ENCODE measurements at places on chromosomes 7 and 10.

GRCh38 chr10:66822801-66823200, 103.0 kb upstream of the LRRTM3 start:
- DNase-seq: no peak

DNA sequence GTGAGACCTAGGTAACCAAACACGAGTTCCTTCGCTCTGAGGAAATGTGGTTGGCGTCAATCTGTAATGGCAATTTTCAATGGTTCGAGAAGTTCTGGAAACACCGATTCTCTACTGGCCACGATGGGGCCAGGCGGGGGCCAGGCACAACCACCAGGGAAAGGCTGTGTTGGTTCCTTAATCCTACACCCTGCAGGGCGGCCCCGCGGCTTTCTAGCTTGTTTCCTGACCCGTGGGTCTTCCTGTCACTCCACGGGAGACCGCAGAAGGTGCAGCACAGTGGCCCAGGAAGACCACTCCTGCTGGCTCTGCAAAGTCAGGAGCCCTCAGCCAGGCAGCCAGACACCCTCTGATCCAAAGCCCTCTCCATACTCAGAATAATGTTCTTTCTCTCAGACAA, 113.4 kb downstream of the FGFR2 start:
- no peak for DNase-seq

GRCh38 chr10:33542752-33543505, 208.5 kb upstream of the NRP1 start:
- no peak for DNase-seq

DNA sequence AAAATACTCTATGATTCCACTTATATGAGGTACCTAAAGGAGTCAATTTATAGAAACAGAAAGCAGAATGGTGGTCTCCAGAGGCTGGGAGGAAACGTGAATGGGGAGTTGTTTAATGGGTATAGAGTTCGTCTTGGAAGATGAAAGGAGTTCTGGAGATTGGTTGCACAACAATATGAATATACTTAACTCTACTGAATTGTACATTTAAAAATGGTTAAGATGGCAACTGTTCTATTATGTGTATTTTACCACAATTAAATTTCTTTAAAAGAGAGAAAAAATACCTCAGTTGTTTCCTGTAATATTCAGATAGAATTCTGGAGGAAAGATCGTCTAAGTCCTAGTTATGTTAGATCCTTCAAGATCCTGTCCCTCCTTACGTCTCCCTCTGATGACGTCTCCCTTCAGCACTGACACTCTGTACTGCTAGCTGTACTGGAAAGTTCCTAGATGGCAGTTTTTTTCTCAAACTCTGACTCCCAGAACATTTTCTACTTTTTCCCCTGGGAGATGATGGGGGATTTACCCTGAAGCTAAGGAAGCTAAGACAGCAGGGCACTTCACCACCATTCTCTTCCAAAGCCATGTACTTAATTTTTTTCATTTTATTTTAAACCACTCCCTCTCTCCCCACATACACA, 53.2 kb upstream of the CAV2 start:
- no peak for DNase-seq

GRCh38 chr10:71580415-71580814, 139.2 kb downstream of the C10orf105 start:
- DNase-seq: no peak

GRCh38 chr10:120039046-120039445, 146.5 kb downstream of the SEC23IP start:
- no peak for DNase-seq

- DNase-seq: no peak
Observed at GRCh38 chr10:76251841-76252671, 820.6 kb downstream of the LRMDA start.

DNA sequence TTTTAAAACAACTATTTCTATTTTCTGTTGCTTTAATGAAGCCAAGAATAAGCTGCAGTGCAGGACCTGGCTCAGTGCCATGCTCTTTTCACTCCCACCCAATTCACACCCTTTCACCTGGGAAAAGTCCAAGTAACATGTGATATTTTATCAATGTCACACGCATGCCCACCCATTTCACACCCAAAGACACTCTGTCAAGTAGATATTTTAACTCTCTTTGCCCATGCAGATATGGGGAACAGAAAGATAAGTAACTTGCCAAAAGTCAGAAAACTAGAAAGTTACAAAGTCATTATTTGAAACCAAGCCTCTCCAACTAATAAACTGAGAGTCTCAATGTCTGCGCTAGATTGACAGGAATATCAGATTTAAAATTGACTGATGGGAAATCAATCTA, 706.7 kb upstream of the PHF14 start:
- DNase-seq: no peak

DNA sequence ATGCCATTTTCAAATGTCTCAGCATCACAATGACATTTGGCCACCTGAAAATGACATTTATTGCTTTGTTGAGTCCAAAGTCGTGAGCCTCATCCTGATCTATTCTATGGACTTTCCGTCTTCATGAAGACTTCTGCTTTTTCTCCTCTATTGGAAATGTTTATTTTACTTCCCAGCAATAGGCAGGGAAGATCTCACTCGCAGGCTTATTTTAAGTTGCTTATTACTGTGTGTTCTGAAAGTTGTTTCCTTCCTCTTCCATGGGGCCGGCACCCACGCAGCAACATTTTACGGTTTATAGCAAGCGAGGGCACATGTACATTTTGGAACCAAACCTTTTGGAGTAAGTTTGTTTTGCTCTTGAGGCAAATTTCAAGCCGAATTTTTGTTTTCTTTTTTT, 221.0 kb upstream of the KLF6 start:
- no peak for DNase-seq

GRCh38 chr10:100713049-100713858, 32.1 kb upstream of the PAX2 start:
- no peak for DNase-seq

- DNase-seq: no peak
Observed at GRCh38 chr7:155057076-155057475, 13.0 kb upstream of the HTR5A start.

DNA sequence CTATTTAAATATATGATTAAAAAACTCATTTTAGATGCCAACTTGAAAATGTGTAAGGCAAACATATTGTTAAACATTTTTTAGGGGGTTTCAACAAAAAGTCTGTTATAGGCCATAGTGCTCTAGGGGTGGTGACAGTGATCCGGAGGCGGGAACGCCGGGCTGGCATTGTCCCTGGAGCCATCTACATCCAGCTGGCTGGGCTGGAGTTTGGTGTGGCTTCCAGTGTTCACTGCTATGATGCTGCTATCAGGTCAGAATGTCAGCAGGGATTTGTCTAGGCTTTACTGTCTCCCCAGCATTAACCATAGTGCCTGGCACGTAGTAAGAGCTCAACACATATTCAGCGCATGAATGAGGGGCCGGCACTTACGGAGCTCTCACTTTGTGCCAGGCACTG, 1.9 kb upstream of the SLC18A2 start:
- no peak for DNase-seq

DNA sequence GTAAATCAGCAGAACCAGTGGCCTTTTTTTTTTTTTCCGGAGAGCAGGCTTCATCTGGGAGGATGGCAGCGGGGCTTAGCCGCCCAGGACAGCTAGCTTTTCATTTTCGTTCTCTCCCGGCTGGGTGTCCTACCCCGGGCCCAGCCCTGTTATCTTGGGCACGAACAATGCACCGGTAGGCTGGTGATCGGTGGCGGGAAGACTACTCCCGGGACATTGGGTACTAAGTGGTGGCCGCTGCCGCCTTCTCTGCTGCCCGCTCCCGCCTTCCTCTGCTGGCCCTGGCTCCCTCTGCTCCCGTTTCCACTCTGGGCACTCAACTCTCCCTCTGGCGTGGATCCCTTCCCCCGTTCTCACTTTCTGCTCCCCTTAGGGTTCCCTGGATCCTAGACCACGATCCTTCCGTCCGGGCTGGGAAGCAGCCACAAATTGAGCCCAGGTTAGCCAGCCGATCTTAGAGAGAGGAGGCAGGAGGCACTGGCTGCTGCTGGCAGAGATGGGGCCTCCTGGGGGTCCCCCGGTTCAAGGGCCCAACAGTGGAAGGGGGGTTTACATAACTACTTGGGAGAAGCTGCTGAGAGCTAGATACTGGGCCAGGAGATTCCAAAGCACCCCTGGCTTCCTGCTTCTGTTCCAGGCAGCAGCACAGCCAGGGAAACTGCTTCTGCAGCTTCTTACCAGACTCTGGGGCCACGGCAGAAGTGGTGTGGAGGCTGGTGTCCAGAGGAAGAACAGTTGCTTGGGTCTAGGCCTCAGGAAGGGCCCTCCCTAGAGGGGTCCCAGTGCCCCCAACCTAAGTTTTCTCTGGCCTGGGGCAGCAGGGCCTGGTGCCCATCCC, 1.8 kb downstream of the TLX1 start:
- no peak for DNase-seq

DNA sequence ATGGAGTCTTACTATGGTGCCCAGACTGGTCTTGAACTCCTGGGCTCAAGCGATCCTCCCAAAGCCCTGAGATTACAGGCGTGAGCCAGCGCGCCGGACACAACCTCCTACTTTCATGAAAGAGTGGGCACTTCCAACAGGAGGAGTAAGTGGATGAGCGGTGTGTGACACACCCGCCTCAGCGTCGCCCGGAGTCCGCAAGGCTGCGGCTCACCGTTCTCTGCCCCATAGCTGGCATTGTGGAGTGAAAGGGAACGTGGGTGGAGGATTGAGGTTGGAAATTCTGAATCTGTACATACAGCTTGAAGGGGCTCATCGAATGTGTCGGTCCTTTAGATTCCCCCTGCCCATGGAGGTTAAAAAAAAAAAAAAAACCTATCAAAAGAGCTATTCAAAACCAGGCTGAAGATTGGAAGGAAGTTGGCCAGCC, 524 bp upstream of the PRXL2A start:
- DNase-seq: peak; percentile 36

GRCh38 chr7:10343108-10343507, 630.6 kb upstream of the PHF14 start:
- DNase-seq: no peak

- DNase-seq: no peak
Observed at GRCh38 chr10:24518411-24518810, 205.3 kb downstream of the ARHGAP21 start.

- DNase-seq: no peak
Observed at GRCh38 chr10:117184296-117184695, 13.0 kb upstream of the KCNK18 start.

DNA sequence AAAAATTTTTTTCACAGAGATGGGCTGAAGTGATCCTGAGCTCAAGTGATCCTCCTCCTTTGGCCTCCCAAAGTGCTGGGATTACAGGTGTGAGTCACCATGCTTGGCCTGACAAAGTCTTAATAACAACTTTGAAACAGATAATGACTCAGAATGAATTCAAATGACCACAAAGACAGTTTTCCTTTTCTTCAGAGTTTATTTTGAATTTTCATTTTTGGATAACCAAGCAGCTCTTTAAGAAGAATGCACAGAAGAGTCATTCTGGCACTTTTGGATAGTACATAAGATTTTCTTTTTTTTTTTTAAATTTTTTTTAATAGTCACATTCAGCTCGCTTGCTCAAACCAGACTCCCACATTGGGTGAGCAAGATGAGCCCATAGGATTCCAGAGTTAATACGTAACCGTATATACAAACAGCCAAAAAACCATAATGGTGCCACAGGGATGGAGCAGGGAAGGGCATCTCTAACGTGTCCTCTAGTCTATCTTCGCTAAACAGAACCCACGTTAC, 43.0 kb upstream of the NMT2 start:
- DNase-seq: no peak

GRCh38 chr7:149827089-149827981, 10.8 kb upstream of the ZNF862 start:
- DNase-seq: no peak

- no peak for DNase-seq
Observed at GRCh38 chr7:11193131-11193867, 219.6 kb downstream of the PHF14 start.

DNA sequence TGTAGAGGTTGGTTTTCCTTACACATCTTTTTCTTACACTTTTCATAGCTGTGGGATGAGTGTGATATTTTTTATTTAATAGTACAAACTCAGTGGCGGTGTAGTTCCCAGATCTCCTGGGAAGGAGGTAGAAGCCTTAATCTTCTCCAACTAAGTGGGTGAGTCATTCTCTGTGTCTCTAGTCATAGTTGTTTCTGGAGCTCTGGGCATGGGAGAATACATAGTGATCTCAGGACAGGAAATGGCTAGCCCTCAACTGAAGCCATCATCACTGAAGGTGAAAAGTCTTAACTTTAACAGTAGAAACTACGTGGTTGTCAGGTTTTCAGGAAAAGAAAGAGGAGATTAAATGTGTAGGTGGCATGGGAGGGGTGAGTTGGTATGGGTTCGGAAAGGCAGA, 319.4 kb upstream of the FZD8 start:
- no peak for DNase-seq

GRCh38 chr7:1246871-1247526, 14.3 kb downstream of the UNCX start:
- DNase-seq: no peak

DNA sequence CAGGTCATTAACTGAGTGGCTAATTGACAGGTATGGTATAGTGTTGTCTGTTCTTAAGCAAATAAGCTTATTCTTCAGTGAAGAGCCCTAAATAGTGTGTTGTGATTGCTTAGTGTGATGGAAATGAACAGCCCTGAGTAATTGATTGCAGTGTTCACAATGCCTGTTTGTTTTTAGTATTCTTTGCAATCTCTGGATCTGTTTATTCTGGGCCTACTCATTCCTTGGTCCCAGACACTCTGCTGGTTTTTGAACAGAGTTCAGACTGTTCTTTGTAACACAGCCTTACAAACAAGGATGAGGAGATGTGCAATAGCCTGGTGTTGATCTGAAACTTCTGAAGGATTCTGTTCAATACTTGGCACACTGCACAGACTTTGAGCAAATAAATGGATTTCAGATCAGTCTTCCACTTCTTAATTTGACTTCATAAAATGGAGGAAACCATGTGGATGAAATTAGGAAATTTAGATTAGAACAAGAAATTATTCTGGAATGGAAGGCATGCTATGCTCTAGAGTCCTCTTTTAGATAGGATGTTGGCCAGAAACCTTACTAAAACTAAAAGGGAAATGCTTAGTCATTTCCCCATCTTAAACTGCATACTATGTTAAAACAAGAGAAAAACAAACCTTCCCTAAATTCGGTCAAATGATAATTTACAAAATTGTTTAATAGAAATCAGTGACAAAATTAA, 444.2 kb upstream of the SEMA3D start:
- no peak for DNase-seq

- no peak for DNase-seq
Observed at GRCh38 chr7:113128031-113128430, 9.7 kb upstream of the SMIM30 start.

All from stimulated activated CD4-positive, alpha-beta T cell treated with anti-CD3 and anti-CD28 coated beads, Interleukin-4, amount 100 ng/mL, for 1 hour (primary cell).